GM23338 (cell line): ENCODE measurements at places on chromosomes 4 and X. TPM values are rescaled to one million over a fixed set of nuclear protein-coding genes. Genes with fewer than 3 reads are reported as not detected.
A peak's percentile ranks its signal among the peaks of the same experiment; 100 is the strongest.

Gene CFAP47
- total RNA-seq, result 0.47 TPM in 1 of 2 replicates, not detected in the other

Gene FGB
- not detected in 2 replicates for total RNA-seq

Gene PPP1R2C
- not detected in 2 replicates for total RNA-seq

Gene SSX1
- not detected in 2 replicates for total RNA-seq

Gene SPANXN4
- total RNA-seq, result not detected in 2 replicates

Gene SPANXD
- not detected in 2 replicates for total RNA-seq

Gene MAGEA12
- 0.27 and 0.38 TPM in 2 replicates for total RNA-seq

Gene KDR
- total RNA-seq, result 102 and 109 TPM in 2 replicates

Gene IQSEC2
- total RNA-seq, result 81.6 and 92.2 TPM in 2 replicates

GRCh38 chrX:148871422-148872160, 371.2 kb downstream of the AFF2 start:
- DNase-seq, result no peak

- DNase-seq, result peak; percentile 68
Measured at GRCh38 chrX:23505531-23506303, 161.6 kb upstream of the PRDX4 start.

DNA sequence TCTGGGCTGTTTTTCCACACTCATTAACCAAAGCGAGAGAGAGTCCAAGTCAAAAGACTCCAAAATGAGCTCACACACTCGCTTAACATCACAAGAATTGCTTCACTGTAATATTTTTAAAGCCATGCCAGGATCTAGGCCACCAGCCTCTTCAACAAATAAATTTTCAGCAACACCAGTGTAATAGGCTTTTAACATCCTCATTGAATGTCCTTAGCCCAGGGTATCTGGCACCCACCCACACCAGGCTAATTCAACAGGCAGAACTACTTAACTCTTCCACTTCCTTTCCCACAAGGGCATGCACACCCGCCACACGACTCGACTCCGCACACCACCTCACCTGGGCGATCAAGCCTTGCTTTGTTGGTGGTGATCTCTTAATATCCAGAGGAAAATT, 34.2 kb downstream of the FAT1 start:
- no peak for DNase-seq

- no peak for DNase-seq
Measured at GRCh38 chr4:28388471-28388870, 1527.8 kb downstream of the STIM2 start.

DNA sequence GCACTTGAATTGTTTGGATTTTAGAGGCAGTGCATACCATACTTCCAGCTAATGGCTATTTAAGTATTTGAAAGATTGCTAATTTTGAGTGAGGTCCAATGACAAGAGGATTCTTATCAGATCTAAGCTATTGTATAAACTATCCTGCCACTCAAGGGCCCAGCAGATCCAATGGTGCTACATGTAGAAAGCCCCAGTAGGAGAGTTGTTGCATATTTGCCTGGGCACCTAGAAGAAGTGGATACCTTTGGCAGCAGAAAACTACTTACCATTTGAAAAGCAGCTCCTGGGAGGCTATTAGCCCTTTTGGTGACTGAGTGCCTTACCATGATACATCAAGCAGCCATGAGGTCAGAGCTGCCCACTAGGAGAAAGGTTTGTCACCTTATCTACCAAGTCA, 447.3 kb downstream of the C4orf33 start:
- no peak for DNase-seq

DNA sequence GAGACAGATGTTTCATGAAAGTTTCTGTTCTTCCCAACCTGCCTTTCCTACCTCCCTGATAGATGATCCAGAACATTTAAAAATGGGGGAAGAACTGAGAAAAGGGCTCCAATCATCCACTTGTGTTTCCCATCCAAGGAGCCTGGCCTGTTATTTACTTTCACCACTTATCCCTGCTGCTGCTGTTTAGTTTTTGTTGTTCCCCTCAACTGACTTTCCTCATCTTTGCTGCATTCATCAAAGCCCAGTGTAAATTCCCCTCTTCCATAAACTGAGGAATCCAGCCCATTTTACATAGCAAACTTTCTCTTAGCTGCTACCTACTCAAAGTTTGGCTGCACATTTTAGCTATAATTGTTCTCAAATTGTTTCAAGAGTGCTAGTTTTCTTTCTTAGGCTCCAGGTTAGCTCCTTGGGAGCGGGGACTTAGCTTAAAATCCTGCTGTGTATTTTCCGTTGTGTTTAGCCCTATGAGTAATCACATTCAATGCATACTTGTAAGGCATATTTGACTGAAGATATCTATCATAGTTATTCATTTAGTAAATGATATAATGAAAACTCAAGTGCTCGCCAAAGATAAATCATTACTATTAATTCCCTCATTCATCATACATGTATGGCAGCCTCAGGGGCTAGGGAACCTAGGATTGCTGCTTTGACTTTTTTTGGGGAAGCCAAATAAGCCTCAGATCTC, 1.4 kb upstream of the PTPN13 start:
- no peak for DNase-seq

GRCh38 chrX:149036086-149036485, 469.0 kb downstream of the IDS start:
- DNase-seq, result no peak

DNA sequence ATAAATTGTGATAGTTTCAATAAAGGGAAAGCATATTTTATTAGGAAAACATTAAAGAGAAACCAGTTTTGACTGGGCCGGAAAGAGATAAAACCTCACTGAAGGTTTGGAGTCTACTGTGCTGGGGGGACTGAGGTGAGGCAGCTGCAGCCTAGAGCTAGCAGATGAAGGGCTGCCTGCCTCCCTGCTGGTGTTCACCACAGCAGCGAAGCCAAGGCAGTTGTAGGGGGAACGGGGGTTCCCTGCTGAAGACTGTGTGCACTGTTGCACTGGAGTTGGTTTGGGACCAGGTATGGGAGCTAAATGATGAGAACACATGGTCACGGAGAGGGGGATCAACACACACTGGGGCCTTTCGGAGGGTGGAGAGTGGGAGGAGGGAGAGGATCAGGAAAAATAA, 546.5 kb upstream of the SMIM31 start:
- DNase-seq, result no peak

GRCh38 chrX:107355533-107355932, 93.9 kb upstream of the FRMPD3 start:
- DNase-seq, result peak; percentile 67

DNA sequence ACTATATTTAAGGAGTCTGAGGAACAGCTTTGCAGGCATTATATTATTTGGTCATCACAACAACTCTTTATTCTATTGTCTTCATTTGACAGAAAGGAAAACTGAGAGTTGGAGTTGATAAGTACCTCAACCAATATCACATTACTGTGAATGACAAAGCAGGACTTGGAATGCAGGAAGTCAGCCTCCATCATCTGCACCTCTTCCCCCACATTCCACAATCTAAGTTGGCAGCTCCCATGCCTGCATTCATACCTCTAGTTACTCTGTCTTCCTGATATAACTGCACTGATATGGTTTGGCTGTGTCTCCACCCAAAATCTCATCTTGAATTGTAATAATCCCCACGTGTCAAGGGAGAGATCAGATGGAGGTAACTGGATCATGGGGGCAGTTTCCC, 356.7 kb downstream of the GALNTL6 start:
- DNase-seq, result peak; percentile 30

DNA sequence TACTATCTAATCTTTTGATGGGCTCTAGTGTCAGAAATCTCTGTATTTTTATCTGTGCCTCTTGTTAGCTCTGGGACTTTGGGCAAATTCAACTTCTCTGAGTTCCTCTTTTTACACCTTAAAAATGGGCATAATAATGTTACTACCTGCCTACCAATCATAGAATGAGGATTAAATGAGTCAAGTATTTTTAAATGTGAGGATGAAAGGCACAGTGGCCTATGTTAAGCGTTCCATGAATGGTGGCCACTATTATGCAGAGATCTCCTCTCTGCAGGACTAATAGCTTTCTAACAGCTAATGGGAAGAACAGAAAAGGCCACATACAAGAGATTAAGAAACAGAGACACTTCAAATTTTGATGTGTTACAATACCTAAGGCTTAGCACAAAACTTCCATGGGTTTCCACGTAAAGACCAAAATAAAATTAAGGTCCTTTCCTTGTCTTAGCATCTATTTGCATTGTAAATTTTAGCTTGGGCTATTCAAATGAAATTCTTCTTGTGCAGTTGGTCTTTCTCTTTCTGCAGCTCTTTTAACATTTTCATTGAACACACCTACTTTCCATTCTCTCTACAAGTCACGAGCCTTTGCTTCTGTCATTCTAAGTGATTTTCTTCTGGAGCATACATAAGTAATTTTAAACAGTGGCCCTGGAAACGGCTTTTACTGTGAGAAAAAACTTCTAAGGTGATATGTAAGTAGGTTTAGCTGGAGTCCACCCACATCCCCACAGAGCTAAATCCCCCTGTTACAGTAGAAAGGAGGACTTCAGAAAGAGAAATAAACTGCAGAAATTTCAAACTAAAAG, 117.9 kb upstream of the MED14 start:
- DNase-seq, result peak; percentile 60

DNA sequence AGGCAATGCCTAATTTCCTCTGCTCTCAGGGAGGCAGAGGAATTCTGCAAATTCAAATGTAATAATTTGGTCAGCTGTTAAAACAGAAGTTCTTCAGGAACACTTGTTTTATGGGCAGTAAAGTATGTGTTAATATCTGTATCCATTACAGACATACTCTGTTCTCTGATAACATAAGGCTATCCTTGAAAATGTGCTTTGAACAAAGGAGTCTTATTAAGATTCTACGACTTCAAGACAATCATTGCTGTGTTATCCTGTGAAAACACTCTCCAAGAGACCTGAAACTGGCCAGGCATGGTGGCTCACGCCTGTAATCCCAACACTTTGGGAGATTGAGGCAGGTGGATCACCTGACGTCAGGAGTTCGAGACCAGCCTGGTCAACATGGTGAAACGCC, 1.9 kb upstream of the CFP start:
- DNase-seq, result no peak

DNA sequence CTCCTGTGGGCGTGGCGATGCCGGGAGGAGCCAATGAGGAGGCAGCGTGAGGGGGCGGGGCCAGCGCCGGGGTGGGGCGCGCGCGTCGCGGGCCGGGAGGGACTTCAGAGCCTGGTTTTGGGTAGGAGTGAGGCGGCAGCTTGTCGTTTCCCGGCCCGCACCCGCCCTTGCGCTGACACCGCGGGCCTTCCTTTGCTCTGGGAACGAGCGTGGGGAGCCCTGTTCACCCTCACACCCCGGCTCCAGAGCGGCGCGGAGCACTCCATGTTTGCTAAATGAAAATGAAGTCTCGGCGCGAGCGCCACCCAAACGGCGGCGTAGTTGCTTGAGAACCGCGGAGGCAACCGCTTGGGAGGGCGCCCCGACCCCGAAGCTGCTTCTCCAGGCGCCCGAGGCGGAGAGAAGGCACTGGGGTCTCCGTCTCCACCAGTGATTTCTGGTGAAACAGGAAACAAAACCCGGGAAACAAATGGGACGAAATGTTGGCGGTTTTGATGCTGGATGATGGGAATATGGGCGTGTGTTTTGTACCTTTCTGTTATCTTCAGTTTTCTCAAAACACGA, 497 bp upstream of the GRPEL1 start:
- DNase-seq, result no peak

- no peak for DNase-seq
Measured at GRCh38 chrX:132184871-132185270, 34.4 kb downstream of the RAP2C start.

DNA sequence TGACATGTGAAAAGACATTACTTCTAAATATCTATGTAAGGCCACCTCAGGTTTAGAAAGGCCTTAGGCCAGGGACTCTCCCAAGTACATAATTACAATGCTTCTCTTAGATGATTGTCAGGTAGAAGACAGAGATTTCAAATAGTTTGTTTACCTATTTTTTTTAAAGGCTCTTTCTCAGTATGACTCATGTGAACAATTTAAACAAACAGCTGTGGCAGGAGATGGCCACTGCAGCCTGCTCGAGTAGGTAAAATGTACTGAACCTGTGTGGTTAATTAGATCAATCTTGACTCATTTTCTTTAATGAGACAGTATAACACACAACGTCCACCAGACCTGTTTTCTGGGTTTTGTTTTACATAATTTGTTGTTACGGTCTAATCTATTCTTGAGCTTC, 50.2 kb downstream of the LEF1 start:
- DNase-seq, result no peak

GRCh38 chr4:182818926-182819730, 98.1 kb downstream of the DCTD start:
- no peak for DNase-seq

- DNase-seq, result no peak
Measured at GRCh38 chr4:139700568-139700967, 34.9 kb downstream of the MGST2 start.

DNA sequence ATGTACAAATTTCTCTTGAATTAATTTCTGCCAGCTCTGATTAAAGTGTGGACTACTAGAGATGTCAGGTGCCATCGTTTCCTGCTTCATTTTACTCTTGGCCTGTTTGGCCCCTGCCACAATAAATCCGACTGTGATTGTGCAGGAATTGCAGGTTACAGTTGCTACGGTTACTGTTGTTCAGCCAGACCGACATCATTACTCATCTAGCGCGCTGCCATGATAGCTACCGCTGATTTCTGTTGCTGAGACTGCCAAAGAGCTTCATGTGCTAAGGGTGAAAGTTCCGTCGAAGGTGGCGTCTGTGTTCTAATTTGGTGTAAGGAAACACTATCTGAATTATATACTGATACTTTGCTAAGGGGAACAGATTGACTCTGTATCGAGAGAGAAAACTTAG, 22.1 kb downstream of the SLIT2 start:
- DNase-seq, result peak; percentile 14

GRCh38 chr4:40530961-40531635, 98.6 kb downstream of the RBM47 start:
- no peak for DNase-seq

- no peak for DNase-seq
Measured at GRCh38 chr4:70761276-70761816, 39.6 kb downstream of the RUFY3 start.

- DNase-seq, result no peak
Measured at GRCh38 chr4:10721616-10722015, 37.0 kb upstream of the CLNK start.

- DNase-seq, result no peak
Measured at GRCh38 chr4:112702892-112703291, 65.9 kb downstream of the LARP7 start.

DNA sequence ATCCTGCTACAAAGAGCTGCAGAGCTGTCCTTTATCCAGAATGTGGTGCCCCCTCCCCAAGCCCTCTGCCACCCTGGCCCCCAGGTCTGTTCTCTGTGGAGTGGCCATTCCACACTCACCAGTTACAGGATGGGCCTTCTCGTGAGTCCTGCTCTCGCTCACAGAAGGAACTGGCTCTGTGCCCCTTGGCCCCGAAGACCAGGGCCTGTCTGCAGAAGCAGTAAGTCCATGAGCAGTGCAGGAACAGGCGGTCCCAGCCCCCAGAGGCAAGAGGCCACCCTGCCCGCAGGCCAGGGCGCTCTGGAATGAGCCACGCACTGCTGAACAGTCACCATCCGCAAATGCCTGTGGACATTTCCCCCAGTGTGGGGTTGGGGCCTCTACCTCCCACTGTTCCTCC, 92.2 kb downstream of the DCTD start:
- DNase-seq, result no peak

- DNase-seq, result no peak
Measured at GRCh38 chr4:157421365-157421764, 200.8 kb downstream of the GRIA2 start.
